ENCODE measurements at places on chromosomes 2 and 18. TPM values are rescaled to one million over a fixed set of nuclear protein-coding genes. Genes with fewer than 3 reads are reported as not detected.
A peak's percentile ranks its signal among the peaks of the same experiment; 100 is the strongest.

Gene ANKRD53
- total RNA-seq: not detected

Gene IGFBP5
- total RNA-seq: not detected

- no peak for DNase-seq
Measured at GRCh38 chr2:207165121-207166038, at the start of gene KLF7. TSS of gene KLF7 (minus strand) at chr2:207165948. CDS start at chr2:207165568, 380 bp downstream.

GRCh38 chr2:199366406-199366805 is 91.3 kb downstream of the SATB2 start:
- no peak for DNase-seq

DNA sequence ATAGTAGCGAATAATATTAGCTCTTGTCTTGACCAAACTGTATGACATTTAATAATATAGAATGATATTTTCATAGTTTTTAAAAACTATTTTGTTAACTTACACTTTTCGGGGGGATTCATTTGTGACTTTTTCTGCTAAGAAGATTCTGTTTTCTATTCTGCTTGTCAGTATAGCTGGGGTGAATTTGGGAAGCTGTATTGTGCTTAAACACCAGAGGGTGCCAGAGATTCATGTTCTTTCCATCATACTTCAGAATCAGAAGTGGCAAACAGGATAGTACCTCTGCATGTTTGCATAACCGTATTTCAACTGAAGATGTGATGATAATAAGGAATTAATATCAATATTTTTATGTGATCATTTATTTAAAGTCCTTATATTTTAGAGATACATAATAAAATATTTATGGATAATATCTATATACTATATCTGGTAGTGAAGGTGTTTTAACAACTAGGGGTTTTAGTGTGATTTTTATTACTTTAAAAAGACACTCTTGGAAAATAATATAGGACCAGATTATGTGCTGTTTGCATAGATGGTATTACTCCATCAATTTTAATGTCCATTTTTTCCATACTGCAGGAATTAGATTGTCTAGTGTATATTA is 81.0 kb downstream of the TAF4B start:
- peak; percentile 72 for DNase-seq

- no peak for DNase-seq
Measured at GRCh38 chr2:190720276-190720675, 71.4 kb downstream of the NAB1 start.

All from OCI-LY7 (cell line).